Anterior cingulate cortex (tissue), 58 donors: ENCODE measurements at places on chromosomes 4 and X.
A peak's percentile ranks its signal among the peaks of the same experiment; 100 is the strongest.

DNA sequence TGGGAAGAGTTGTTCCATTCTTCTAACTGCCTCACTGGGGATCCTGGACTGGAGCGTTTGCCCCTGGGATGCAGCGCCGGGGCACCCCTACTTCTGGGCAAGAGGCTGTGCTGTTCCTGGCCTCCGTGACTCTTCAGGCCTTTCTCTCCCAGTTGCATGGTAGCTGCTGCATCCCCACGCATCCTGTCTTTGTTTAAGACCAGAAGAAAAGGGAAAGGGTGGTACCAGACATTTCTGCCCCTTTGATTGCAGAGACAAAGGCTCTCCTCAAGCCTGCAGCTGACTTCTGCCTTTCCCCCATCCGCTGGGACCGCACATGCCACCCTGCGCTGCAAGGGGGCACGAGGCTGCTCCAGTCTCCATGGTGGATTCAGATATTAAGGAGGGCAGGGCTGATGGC lies 70.4 kb downstream of the SHROOM2 start:
- no peak for DNase-seq

DNA sequence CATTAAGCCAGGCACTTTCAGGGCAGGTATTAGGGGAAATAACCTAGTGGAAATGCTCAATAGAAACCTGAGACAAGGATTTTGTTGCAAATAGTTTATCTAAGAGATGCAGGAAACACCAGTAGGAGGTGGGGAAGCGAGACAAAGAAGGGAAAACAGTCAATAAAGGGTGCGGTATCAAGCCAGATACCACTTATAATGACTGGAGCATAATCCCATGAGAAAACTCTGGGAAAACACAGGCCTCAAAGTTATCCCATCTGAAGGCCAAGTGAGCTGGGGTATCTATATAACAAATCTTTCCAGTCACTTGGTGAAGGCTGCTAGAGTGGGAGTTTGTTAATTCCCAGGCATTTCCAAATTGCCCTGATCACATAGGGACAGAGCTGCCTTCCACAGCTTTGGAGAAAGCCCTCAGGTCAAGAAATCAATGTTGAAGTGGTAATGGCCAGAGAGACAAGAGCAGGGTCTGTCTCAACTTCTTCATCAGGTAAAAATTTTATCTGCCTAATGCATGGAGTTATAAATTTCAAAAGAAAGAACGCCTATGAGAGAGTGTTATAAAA lies 9.8 kb upstream of the HMGB2 start:
- DNase-seq: no peak

DNA sequence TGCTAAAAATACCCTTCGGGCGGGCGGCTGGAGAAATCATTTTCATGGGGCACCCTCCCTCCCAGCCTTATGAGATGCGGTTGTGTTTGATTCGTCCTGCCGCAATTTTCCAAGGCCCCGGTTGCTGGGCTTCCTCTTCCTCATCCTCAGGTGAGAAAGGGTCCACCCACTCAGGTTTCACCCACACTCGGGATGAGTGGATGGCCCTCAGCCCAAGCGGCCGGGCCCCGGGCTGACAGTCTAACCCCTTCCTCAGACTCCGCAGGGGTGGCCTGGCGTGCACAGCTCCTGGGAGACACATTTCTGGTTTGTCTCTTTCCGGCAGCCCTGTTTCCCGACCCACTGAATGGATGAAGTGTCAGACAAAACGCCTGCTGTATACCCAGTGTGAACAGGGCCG lies 116.5 kb upstream of the LRPAP1 start:
- DNase-seq: no peak

DNA sequence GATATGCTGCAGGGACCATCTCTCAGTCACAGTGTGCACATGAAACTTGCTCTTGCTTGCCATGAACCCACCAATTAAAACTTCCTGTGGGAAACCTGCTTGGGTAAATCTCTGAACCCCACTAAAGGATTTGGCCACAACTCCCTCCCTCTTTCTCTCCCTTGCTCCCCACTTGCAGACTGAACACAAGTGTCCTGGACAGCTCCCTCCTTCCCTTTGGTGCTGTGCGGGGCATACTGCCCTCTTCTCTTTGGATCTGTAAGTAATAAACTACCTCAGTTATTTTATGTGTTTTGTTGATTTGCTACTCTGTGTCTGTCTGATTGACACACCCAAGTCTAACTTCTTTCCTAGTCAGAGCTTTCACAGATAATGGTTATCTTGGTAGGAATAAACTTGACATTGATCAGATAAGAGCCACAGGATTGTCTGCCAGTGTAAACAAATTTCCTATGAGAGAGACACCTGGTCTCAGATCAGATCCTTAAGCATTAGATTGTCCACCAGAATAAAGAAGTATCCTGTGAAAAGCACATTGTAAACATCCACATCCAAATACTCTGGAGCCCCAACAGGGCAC lies 41.8 kb downstream of the SULT1E1 start:
- no peak for DNase-seq

DNA sequence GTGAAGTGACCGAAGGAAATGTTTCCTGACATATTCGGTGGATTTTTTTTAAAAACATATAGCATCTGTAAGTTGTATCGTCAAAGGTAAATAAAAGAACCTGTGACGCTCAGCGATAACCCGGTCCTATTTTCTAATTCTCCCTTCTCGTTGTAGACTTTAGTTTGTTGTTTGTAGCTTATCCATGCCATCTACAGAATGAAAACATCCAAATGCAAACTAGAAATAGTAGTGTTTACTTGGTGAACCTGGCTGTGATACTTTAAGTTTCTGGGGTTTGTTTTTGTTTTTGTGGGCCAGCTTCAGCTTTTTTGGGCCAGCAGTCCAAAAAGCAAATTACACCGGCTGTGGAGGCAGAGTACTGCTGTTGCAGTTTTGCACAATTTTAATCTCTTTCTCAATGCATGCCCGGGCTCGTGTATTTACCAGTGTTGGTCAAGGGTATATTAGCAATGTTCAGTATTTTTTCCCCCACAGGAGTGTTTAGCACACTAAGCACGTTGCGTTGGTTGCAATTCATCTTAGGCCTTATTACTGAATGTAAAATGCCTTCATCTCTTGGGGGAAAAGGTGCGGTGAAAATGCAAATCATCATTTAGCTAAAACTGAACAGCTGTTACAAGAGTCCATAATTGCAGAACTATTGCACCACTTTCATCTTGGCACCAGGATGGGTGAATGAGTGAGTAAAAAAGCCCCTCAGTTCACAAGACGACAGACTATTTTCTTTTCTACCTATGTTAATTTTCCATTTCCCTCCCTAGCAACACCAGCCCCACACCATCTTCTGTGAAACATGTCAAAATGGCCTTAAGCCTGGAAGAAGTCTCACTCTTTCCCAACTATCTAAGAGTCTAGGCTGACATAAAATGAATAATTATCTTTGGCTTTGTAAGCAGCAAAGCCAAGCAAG lies 1.7 kb upstream of the CNOT6L start:
- no peak for DNase-seq

- DNase-seq: no peak
These were observed 5.1 kb upstream of the ADAM29 start for GRCh38 chr4:174912919-174913543.

DNA sequence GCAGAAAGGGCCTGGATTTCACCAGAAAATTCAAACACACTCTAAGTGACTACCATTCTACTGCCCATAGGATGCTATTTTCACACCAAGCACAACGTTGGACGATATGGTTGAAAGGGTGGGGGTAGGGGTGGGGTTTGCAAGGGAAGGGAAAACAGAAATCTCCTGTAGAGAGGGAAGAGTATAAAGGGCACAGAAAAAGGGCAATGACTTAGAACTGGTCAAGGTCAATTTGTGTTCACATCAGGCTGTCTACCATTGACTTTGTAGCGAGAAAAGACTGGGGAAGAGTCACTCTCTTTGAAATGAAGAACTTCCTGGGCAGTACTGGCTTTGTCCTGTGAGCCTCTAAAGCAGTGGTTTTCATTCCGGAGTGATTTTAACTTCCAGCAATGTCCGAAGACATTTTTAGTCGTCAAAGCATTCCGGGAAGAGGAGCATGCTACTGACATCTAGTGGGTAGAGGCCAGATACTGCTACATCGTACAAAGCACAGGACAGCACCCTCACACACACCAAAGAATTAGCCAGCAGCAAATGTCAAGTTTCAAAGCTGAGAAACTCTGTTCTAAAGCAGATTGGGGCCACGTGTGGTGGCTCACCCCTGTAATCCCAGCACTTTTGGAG lies 48.4 kb upstream of the SLC7A3 start:
- DNase-seq: no peak

DNA sequence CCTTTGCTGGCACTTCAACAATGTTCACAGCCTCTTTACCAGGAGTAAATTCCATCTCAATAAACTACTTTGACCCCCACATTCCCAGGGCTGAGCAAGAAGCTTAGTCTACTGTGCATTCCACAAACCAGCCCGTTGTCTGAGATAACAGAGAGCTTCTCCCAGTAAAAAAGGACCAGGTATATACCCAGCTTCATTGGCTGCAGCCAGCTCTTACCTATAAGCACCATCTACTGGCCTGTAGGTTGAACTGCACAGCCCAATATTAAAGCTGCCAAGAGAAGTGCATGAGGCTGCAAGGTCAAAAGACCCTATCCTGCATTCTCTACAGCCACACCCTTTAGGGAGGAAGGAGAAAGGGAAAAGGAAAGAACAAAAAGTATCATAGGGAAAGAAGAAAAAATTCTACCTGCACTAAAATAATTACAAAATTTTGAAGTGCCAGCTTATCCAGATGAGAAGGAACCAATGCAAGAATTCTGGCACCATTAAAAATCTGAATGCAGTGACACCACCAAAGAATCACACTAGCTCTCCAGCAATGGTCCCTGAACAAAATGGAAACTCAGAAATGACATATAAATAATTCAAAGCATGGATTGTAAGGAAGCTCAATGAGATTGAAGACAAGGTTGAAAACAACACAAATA lies 45.7 kb upstream of the INTU start:
- DNase-seq: no peak

- peak; percentile 8 for DNase-seq
These were observed at the start of gene ZMAT1 for GRCh38 chrX:101931488-101932248. ZMAT1 (minus strand) TSS chrX:101932027; CDS start chrX:101932008, 19 bp downstream.

DNA sequence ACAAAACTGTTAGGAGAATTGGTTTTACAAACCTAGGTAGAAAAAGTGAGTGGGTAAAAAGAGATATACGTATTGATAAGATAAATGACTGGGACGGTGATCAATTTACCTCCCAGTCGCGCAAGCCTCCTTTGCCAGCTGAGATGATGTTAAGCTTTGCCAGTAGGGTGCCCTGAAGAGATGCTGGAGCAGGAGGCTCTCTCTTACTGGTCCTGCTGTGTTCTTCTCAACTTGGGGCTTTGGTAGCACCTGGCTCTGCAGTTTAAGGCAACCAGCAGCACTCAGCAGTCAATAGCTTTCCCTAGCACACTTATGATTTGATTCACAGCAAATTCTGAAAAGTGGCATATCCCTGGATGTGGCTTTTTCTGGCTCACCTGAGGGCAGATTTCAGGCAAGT lies 1461.7 kb downstream of the ADGRL3 start:
- no peak for DNase-seq

GRCh38 chr4:145734576-145735346 lies 54.8 kb downstream of the C4orf51 start:
- DNase-seq: no peak

DNA sequence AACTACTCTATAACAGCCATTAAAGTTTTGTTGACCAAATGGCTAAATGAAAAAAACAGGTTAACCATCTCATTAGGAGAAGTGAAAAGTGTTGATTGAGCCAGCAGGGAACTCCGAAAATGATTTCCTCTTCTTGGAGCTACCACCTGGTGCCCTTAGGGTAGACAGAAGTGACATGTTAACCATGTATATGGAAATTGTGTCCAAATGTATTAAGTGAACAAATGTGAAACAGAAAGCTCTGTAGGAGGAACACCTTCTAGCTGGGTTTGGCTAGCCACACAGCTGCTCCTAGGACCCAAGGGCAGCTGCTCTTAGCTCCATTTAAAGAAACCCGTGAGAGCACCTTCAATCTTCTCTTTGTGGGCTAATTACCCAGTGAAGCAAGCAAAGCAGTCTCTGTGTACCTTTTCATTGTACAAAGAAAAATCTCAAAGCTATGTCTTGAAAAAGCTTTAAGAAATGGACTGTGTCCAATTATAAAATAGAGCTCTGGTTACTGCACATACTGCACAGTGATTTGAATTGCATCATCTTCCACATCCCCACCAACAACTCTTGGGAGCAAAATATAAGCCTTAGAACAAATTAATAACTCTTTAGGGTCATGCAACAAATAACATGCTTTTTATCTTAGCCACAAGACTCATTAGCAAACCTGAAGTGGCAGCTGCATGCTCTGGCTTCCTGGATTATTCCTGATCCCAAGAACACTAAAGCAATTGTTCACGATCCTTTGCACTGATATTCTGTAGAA lies 59.2 kb upstream of the PARM1 start:
- no peak for DNase-seq

- DNase-seq: no peak
These were observed 442 bp downstream of the MOSPD2 start for GRCh38 chrX:14873676-14874049.

DNA sequence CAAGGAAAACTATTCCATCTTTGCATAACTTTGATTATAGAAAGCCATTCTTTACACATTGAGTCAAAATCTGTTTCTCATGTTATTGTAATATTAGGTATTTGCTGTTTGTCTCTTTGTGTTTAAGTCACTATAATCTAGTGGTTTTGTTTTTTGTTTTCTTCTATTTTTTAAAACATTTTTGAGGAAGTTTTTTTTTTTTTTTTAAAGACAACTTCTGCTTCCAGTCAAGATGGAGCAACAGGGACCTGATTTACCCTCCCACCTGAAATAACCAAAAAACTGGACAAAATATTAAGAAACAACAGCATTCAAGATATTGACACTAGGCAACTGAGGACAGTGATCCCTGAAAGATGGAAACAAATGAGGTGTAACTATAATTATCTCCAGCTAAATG lies 18.4 kb upstream of the NSUN7 start:
- no peak for DNase-seq

GRCh38 chr4:148116264-148116663 lies 325.9 kb downstream of the NR3C2 start:
- DNase-seq: no peak

GRCh38 chr4:14348506-14348905 lies 653.8 kb upstream of the CPEB2 start:
- DNase-seq: no peak

DNA sequence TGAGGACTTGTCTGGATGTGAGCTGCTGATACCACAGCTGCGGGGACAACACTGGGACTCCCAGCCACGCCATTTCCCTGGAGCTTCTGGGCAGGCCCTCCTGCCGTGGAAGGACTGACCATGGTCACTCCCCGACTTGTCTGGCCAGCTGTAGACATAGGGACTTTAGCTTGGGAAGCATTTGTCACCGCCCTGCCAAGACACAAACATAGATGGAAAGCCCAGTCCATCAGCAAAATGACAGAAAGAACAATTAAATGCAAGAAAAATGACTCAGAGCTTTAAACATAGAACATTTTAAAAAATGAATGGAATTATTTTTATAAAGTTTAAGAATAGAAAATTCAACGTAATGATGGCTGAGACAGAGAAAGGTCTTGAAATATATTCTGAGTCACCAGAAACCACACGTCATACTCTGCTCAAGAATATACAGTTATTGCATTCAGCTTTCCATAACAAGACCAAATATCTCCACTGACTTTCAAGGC lies 107.6 kb upstream of the CBR4 start:
- no peak for DNase-seq
